IPS DF 19.7 (cell line): ENCODE measurements at places on chromosomes 16 and 17.

DNA sequence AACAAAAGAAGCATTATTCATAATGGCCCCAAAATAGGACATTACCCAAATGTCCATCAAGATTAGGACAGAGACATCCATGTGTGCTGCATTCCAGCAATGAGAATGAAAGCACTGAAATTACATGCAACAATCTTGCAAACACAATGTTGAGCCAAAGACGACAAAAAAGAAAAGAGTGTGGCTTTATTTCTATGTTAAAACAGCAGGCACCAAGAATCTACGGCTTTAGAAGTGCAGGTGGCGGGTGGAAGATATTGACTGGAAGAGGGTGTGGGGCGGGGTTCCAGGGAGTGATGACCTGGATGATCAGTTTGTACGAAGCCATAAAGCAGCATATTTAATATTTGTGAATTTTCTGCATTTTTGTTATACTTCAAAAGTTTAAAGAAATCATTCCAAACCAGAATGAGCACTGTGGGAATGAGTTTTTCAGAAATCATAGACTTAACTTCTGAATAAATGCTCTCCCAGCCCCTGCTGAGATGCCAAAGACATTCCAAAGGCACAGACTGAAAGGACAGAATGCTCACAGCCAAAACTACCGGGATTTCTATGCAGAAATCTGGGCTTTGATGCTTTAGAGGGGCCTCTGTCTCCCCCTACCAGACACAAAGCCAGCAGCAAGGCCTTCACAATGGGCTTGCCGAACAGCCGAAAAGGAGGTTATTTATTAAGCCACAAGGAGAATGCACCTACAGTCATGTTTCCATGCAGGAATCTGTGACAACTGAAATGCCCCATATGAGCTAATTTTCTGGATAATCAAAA, 361.6 kb downstream of the GRIN2A start:
- DNase-seq: peak; percentile 91

DNA sequence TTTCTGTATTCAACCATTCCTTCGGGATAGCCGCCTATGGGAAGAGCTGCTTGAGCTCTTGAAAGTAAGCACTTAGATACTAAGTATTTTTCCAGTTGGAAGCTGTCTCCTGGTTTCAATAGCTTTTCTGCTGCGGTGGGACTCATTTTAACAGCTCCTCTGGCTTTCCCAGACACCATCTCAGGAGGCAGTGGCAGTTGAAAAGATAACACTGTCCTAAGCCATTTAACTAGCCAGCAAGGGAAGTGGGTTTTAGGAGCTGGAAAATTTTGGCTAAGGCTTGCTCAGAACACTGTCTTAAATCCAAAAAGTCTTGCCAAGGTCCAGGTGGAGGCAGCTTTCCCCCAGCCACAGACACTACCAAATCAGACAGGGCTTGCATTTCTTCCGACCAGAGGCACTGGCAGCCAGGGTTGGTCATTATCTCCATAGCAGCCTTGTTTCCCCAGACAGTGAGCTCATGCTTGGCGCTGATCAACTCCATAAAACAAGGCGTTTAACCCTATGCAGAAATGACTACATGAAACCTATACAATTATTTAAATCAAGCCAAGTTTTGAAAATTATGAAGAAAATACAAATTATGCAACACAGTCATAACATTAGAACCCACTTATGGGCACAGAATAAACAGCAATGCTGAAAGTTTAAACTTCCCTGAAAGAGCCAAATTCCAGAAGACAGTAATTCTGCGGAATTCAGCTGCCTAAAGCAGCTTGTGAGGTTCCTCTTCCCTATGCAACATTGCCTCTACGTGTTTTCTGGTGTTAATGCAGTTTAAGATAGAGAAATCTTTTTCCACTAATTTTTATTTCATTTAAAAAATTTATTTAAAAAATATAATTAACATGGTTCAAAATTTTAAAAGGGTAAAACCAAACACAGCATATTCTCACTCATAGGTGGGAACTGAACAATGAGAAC, 25.0 kb downstream of the GABARAPL2 start:
- no peak for DNase-seq

DNA sequence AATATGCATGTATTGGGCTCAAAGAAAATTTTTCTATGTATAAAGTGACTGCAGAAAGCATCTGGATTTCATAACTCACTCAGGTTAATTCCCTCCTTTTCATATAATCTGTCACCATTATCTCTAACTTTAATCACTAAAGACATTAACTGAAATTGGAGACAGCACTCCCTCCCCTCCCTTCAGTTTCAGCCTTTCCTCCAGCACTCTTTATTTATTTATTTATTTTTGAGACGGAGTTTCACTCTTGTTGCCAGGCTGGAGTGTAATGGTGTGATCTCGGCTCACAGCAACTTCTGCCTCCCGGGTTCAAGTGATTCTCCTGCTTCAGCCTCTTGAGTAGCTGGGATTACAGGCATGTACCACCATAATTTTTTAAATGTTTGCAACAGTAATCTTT, 43.1 kb downstream of the CDH8 start:
- DNase-seq: no peak

GRCh38 chr17:1755827-1756262, 6.0 kb upstream of the SERPINF1 start:
- no peak for DNase-seq

GRCh38 chr17:62626719-62627218, 701 bp upstream of the MRC2 start:
- no peak for DNase-seq

DNA sequence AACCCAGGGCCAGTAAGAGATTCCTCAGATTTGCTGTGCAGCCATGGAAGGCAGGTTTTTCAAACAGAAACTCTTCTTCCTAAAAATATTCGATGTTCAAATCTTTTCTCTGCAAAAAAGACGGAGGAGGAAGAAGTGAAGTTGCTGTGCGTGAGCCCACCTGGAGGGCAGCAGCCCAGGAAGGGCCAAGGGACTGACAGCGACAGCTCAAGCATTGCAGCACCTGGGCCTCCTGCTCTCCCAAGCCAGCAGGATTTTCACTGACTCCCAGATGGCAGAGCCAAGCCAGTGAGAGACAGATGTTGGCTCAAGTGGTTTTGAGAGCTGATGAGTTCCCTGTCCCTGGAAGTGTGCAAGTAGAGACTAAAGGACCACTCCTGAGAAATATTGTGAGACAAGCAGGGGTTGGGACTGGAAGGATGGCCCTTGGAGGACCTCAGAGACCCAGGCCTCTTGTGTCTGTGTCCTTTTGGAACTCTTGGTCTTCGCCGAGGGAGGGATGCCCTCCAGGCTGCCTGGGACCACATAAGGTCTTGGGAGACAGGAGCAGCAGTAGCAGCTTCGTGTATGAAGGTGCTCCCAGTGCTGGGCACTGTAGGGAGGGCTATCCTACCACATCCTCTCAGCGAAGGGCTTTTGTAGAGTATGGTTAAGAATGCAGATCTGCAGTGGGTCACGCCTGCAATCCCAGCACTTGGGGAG, 29.3 kb upstream of the TNFRSF13B start:
- no peak for DNase-seq

DNA sequence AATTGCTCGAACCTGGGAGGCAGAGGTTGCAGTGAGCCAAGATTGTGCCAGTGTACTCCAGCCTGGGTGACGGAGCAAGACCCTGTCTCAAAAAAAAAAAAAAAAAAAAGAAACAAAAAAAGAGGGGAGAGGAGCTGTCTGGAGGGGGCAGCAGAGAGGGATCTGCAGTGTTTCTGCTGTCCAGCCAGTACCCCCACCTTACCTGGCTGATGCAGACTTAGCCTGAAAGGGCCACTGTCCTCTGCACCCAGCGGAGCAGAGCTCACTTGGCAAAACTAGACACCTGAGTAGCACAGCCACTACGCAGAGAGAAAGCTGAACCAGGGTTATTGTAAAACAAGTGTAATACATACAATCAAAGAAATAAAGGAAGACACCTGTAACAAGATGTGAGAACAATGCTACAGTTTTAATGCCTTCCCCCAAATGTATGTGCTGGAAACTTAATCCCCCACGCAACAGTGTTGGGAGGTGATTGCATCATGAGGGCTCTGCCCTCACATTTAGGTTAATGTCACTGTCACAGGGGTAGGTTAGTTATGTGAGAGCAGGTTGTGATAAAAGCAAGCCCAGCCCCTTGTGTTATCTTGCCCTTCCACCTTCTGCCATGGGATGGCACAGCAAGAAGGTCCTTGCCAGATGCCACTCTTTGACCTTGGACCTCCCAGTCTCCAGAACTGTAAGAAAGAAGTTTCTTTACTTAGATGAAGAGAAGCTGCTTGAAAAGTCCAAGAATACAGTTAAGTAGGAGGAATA, 211.2 kb downstream of the RPTOR start:
- DNase-seq: no peak

DNA sequence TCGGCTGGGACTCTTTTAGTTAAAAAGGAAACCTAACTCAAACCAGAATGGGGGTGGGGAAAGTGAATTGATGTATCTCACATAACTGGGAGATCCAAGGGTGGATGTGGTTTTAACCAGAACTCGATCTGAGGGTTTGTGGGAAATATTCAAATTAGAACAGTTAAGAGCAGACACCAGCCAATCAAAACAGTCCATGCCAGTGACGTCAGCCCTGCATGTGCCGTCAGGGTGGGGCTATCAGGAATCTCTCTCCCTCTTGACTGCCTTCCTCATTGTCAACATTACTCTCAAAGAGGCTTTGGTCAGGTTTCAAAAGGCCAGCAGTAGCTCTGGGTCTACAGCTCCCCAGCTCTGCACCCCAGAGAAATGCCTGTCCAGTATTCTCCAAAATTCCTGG, 94.2 kb upstream of the HSBP1 start:
- DNase-seq: no peak

DNA sequence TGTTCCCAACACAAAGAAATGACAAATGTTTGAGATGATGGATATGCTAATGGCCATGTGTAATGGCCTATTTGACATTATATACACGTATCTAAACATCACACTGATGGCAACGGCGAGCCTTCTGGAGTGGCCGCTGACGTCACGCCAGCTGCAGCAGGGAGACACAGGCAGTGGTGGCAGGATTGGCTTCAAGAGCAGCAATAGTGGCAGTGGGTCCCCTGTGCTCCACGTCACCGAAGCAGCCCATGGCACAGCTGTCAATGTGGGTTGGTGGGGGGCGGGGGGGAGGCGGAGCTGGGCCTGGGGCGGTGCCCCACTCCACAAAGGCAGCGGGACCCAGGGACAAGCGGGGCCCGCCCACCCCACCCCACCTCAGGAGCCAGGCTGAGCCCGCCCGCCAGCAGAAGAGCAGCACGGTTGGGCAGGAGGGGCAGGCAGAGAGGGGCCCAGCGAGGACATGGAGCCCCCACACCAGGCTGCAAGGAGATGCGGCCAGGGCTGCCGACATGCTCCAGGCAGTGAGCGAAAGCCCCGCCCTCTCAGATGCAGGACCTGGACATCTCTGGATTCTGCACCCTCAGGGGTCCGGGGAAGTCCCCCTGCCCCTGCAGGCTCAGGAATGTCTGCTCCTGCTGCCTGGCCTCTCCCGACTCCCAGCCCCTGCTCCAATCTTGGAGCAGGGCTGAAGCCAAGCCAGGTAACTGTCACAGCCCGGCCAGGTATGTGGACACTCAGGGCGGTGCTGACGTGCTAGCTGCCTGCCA, 64.6 kb downstream of the USP32 start:
- DNase-seq: no peak

GRCh38 chr17:79023180-79023705, 726 bp upstream of the C1QTNF1 start:
- no peak for DNase-seq

- DNase-seq: no peak
These were observed 15.6 kb upstream of the PMFBP1 start for GRCh38 chr16:72187551-72187950.

DNA sequence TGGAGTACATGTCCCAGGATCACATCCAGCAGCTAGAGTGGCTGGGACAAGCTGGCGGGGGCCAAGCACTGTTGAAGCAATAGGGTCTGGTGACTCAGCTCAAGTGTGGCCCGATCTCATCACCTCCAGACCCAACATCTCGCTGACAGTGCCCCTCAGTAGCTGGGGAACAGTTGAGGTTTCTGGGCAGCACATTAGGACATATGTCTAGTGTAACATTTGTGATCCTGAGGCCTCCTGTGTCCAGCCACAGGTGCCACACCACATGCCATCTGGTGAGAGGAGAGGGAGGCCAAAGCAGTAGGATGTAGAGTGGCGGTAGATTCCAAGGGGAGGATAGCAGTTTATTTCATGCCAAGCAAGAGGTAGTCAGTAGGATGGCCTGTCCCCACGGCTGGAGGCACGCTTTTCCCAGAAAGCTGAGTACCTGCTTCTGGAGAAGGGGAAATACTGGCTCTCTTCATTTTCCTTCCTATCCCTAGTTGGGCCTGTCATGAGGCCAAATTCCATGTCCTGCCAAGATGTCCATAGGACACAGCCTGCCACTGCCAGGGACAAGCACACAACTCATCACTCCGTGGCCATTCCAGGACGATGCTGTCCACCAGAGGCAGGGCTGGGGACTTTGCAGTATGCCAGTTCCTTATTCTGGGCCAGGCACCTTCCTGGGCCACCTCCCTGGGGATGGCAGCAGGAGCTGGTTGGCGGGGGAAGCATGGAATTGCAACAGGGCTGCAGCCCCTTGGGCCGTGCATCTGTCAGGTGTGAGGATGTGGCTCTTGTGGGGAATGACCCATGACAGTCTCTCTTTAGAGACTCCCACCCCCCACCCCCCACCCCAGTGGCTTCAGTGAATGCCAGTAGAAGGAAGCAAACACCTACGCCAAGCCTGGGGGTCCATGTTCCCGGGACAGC, 24.0 kb downstream of the GGA3 start:
- DNase-seq: no peak

GRCh38 chr17:39706921-39707337, 7.1 kb downstream of the ERBB2 start:
- DNase-seq: no peak

- no peak for DNase-seq
These were observed 9.1 kb downstream of the MPRIP start for GRCh38 chr17:17051380-17051779.

DNA sequence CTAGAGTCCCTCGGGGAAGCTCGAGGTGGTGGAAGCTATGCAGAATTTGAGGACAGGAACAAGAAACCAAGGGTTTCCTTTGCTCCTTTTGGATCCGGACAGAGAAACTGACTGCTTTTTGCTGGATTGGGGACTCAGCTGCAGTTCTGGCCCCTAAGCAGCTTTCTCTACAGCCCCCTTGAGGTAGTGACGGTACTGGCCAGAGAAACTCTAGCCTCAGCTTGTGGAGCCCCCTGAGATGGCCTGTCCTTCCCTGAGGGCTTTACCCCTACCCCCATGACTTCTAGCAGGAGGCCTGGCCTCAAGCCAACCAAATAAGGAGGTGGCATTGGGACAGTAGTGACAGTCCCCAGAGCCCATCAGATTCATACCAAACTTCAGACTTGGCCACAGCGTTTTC, 118.1 kb downstream of the IRX5 start:
- DNase-seq: no peak
